MM.1S (cell line): ENCODE measurements at places on chromosomes 12 and 14.

DNA sequence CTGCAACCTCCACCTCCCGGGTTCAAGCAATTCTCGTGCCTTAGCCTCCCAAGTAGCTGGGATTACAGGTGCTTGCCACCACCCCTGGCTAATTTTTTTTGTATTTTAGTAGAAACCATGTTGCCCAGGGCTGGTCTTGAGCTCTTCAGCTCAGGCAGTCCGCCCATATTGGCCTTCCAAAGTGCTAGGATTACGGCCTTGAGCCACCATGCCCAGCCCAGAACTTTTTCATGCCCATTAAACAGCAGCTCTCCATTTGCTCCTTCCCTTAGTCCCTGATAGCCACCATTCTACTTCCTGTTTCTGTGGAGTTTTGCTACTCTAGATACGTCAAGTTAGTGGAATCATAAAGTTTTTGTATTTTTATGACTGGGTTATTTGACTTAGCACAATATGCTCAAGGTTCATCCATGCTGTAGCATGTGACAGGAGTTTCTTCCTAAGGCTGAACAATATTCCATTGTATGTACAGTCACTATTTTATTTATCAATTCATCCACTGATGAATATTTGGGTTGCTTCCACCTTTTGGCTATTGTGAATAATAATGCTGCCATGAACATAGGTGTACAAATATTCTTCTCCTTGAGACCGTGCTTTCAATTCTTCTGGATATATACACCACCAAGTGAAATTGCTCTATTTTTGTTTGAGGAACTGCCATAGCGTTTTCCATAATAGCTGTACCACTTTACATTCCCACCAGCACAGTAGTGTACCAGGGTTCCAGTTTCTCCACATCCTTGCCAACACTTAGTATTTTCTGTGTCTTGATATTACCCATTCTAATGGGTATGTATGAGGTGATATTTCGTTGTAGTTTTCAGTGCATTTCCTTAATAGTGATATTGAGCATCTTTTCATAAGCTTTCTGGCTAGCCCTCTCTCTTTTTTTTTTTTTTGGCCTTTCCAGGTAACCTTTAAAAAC lies 15.0 kb downstream of the ATF1 start:
- DNase-seq: no peak

- DNase-seq: no peak
Measured at GRCh38 chr14:75995372-75996041, 9.9 kb downstream of the IFT43 start.

- DNase-seq: no peak
Measured at GRCh38 chr12:93573552-93574223, 1.2 kb downstream of the SOCS2 start.

DNA sequence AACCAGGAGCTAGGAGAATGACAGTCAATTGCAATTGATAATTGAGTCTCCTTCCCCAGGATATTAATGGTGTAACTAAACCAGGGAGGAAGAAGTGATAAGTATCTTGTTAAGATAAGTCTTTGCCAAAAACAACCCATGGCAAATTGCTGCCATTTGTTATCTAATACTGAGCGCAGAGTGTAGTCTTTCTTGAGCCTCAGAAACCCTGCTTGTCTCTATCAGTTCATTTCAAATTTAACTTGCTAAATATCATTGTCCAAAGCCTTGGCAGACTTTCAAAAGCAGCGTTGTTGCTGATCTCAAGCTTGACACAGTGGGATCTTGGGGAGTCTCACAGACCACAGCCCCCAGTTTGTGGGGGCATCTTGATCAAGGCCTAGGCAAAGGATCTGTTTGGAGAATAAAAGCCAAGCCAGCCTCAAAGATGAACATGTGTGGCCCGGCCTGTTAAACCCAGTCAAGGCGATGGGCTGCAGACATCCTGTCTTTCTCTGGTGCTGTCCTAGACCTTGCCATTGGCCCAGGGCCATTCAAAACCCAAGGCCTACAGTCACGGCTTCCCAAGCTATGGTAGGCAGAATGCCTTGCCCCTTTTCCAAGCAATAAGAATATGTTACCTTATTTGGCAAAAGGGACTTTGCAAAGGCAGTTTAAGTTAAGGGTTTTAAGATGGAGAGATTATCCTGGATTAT lies 164.2 kb downstream of the CHST11 start:
- DNase-seq: no peak

DNA sequence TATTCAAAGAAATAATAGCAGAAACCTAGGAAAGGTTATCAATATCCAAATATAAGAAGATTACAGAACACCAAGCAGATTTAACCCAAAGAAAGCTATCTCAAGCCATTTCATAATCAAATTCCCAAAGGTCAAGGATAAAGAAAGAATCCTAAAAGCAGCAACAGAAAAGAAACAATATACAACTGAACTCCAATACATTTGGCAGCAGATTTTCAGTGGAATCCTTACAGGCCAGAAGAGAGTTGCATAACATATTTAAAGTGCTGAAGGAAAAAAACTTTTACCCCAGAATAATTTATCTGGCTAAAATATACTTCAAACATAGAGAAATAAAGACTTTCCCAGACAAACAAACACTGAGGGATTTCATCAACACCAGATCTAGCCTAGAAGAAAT lies 54.3 kb downstream of the DENND5B start:
- no peak for DNase-seq
